Skin of body (tissue), 3 donors: ENCODE measurements at places on chromosomes 12 and 14. TPM values are rescaled to one million over a fixed set of nuclear protein-coding genes. Genes with fewer than 3 reads are reported as not detected.
A peak's percentile ranks its signal among the peaks of the same experiment; 100 is the strongest.

- no peak for DNase-seq
These were observed 20.8 kb upstream of the CDK17 start for GRCh38 chr12:96421014-96421413.

GRCh38 chr12:120504587-120504986 is 8.7 kb downstream of the DYNLL1 start:
- DNase-seq = no peak

GRCh38 chr14:93717668-93718320 is 70.5 kb downstream of the PRIMA1 start:
- no peak for DNase-seq

GRCh38 chr12:71431991-71432390 is 7.6 kb upstream of the LGR5 start:
- DNase-seq = no peak

DNA sequence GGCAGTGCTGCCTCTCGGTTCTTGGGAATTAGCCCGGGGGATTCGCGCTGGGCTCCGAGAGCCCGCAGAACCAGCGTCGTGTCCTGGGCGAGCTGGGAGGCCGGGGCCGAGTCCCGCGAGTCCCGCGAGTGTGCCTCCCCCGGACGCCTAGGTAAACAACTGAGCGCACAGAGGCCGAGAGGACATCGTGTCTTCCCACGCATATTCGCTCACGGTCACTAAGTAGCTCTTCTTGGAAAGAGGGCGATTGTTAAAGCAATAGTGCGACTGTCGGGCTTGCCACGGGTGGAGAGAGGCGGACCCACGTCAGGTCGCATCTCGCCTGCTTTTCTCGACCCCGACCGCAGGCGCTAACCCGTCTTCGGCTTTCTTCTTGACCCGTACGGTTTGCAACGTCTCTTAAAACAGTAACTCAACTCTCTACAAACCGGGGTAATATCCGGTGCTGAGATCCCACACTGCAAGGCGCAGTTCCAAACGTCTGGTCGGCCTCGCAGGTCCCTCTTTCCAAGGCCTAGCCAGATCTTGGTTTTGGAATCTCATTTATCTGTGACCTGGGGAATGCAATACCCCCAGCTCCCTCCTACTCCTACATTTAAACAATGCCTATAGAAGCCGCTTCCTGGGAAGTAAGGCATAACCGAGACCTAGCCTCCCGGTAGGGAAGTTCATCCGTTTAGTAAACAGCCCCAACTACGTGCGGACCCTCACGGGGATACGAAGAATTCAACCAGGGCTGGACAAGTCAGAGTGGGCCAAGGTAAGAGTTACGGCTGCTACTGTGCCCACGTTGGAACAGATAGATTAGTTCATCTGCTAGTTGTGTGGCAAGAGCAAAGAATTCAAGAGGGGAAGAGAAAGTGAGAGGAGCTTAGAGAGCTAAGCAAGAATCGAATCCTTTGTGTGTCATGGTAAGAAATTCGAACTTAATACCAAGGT is 736 bp upstream of the PHLDA1 start:
- DNase-seq = peak; percentile 73

MSRB3 gene
- 23.8 TPM for total RNA-seq
